T-helper 1 cell (primary cell): ENCODE measurements at places on chromosomes 5 and 9.

GRCh38 chr5:89883967-89884366 lies 525.6 kb downstream of the CETN3 start:
- DNase-seq = no peak

- no peak for DNase-seq
Observed at GRCh38 chr9:107290619-107291018, 7.5 kb downstream of the RAD23B start.

GRCh38 chr9:26947736-26948135 lies 694 bp upstream of the PLAA start:
- no peak for DNase-seq

- DNase-seq = no peak
Observed at GRCh38 chr9:134062461-134063087, 5.3 kb downstream of the BRD3 start.

GRCh38 chr5:127899214-127899610 lies 184.4 kb upstream of the SLC12A2 start:
- DNase-seq = no peak

GRCh38 chr5:101390151-101390908 lies 487.2 kb upstream of the ST8SIA4 start:
- DNase-seq = no peak

DNA sequence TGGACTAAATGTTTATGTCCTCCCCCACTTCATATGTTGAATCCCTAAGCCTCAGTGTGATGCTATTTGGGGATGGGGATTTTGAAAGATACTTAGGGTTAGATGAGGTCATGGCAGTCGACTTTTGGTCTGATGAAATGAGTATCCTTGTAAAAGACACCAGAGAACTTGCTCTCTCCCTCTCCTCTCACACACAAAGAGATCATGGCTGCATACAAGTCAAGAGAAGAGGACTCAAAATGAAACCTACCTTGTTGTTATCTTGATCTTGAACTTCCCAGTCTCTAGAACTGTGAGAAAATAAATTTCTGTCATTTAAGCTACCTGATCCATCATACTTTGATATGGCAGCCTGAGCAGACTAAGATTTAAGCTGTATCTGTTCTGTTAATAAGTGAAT lies 144.0 kb upstream of the HAPLN1 start:
- DNase-seq = no peak

DNA sequence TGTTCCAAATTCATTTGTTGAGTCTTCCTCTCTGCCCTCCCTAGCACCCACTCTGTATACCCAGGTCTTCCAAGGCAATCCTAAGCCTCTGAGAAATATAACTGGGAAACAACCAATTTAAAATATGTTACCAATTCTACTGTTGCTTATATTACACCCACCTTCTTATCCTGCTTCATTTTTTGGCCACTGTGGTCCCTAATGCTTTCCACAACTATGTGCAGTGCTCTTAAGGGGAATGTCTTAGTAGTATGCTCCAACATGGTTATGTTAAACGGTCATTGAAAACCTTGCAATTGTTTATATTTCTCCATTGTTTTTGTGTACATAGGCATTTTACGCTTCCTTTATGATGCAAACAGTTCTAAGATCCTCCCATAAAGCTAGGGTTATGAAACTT lies 273.1 kb upstream of the HAPLN1 start:
- no peak for DNase-seq

DNA sequence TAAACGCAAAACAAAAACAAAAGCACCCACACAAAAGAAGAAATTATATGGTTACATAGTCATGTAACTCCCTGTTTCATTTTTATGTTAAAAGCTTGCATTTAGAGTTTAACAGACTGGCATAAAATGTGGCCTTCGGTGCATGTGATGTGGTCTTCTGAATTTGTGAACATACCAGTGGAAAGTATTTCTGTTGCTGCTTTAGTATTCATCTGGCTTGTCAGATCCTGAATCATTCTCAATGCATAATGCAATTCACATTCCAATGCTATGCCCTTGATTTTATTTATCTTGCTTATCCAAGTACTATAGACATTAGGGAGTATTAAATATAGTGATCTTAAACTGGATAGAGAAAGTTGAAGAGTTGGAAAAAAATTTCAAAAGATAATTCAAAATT lies 740.2 kb upstream of the ZNF608 start:
- no peak for DNase-seq

GRCh38 chr9:137296670-137297664 lies 5.1 kb downstream of the NRARP start:
- no peak for DNase-seq

DNA sequence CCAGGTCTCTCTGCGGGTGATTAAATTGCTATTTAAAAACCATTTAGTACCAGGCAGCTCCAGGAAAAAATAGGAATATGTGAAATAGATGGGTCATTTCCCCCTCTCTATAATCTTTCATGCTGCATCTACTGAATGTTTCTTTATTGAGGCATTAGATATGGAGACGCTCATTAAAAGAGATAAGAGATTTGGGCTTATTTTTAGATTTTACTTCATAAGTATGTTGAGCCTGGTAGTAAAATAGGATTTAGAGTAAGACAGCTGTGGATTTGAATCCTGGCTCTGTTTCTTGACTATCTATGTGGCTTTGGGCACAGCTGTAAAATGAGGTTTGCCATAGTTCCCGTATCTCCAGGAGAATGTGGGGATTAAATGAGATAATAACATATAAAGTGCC lies 451.0 kb upstream of the GRIA1 start:
- DNase-seq = no peak
